ENCODE measurements at places on chromosomes 2 and 18. TPM values are rescaled to one million over a fixed set of nuclear protein-coding genes. Genes with fewer than 3 reads are reported as not detected.

EMILIN1 gene
- total RNA-seq: 2.4 TPM

RAB6D gene
- total RNA-seq: 0.36 TPM

C1QL2 gene
- total RNA-seq: 0.27 TPM

RGPD3 gene
- total RNA-seq: 0.82 TPM

IL36RN gene
- not detected for total RNA-seq

ZC3H8 gene
- total RNA-seq: 23.7 TPM

Measured in cerebellum (tissue), 4 donors.